ENCODE measurements at places on chromosomes 4 and X.
A peak's percentile ranks its signal among the peaks of the same experiment; 100 is the strongest.

GRCh38 chr4:40253906-40254305, 57.1 kb downstream of the RHOH start:
- no peak for DNase-seq

DNA sequence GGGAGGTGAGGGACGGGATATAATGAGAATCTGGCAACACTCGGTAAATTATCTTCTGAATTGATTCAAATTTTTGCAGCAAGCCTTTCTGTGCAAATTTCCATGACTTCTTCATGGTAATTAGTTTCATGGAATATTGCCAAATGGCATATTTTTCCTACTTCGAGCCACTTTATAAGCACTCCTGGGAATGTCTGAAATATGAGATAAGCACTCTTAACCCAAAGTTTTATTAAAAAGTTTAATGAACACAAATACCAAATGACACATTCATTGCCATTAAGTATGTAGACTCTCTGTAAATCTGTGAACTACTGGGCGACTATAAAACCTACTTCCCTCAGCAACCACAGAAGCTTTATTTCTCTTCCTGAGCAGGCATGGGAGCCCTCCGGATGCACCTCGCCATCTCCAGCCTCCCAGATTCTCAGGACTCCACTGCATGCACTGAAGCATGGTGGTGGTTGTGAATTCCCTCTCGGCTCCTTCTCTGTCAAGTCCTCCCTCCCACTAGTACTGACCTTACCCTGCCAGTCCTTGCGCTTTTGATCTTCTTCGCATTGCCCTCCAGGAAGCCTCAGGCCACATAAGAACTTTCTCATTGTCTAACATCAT, 154.4 kb upstream of the RPL34 start:
- peak; percentile 85 for DNase-seq

DNA sequence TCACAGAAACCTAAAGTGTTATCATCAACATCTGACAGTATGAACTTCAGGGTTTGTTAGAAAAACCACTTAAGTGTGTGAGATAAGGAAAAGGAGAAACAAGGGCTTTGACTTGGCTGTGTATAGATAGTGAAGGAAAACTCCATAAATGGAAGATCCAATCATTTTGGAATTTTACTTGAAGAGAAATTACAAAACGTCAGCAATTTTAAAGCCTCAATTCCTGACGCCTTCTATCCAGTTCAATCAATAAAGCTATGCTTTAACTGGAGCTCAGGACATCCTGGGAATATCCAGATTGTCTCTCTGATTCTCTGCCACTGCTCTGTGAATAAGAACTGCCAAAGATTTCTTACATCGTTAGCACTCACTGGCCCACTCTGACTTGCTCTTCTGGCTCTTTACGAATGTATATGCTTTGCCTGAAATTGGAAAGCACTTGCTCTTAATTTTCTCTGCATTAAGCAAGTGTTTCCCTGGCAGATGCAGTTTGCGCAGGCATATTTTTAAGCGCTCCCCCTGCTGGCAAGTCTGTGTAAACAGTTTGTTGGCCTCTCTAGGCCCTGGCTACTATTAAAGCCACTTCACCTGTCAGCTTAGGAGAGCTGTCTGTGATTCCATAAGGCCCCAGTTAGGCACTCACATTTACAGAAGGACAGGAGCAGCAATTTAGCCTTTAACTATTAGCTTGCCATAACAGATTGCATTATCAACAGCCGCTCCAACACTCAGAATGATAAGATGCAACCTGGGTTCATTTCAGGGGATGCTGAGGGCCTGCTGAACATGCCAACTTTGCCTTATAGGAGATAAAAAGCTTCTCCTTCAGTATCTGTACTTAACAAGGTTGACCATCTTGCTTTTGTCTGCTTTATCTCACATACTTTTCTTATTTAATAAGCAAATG, 251.4 kb upstream of the DDX53 start:
- DNase-seq, result peak; percentile 16

- DNase-seq, result no peak
These were observed 1.3 kb upstream of the F11 start for GRCh38 chr4:186264660-186265059.

GRCh38 chr4:110107866-110108265, 90.5 kb downstream of the ELOVL6 start:
- no peak for DNase-seq

DNA sequence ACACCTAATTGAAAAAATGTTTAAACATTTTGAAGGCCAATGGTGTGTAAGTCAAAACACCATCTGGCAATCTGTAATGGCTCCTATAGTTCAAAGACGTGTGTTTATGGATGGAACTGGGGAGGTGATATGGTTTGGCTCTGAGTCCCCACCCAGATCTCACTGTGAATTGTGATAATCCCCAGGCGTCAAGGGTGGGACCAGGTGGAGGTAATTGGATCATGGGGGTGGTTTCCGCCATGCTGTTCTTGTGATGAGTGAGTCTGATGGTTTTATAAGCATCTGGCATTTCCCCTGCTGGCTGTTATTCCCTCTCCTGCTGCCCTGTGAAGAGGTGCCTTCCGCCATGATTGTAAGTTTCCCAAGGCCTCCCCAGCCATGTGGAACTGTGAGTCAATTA, 52.2 kb downstream of the ADRA2C start:
- DNase-seq, result no peak

DNA sequence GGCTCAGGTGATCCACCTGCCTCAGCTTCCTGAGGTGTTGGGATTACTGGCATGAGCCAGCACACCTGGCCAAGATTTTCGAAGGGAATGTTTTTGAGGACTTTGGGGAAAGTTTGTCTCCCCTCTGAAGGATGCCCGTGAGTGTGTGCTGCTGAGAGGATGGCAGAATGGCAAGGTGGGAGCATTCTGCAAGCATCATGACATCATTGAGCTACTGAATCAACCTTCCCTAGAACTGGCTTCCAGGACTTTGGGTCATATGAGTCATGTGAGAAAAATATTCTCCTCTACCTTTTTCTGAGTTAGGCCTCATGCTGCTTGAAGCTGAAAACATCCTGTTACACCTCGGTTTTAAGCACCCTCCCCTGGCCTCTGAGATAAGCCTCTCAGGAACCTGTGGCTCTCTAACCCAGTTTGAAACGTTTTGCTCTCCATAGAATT, 31.0 kb downstream of the TMEM131L start:
- DNase-seq, result no peak

DNA sequence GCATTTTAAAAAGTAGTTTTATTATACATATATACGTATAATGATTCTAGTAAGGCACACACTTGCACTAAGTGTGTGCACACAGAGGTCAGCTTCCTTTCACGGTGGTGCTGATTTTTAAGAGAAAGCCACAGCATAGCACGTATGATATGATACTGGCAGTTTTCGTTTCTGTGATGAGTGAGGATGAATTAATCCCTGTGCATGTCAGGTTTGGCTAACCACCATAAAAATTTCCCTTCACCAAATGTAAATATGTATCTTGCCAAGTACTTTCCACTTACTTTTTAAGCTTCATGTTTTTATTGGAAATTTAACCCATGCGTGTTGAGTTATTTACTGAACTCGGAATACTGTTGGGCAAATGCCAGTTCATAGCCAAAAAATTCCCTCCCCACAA, 84.6 kb downstream of the SYNPO2 start:
- DNase-seq, result no peak

DNA sequence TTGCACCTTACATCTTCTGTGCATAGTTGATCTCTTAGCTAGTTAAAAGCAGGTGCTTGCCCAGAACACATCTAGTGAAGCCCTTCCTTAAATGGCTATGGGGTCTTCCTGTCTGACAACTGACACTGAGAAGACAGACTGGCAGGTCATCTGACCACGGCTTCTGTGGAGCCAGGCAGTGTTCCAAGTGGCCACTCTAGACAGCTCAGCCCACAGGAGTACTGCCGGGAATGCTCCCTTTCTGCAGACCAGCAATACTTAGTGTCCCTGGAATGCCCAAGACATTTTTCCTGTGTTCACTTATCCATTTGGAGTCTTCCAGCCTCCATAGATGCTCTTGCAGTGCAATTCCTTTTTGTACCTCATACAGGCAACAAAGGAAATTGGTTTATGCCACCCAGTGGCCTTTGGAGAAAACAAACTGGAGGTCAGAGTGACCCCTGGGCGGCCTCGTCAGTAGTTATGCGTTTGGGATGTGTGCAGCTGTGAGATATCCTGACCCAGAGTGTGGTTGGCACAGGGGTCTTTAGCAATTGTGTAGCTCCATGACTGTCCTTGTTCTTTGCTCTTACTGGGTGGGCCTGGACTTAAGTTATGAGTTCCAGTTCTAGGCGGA, 335.5 kb downstream of the ARHGAP10 start:
- no peak for DNase-seq

DNA sequence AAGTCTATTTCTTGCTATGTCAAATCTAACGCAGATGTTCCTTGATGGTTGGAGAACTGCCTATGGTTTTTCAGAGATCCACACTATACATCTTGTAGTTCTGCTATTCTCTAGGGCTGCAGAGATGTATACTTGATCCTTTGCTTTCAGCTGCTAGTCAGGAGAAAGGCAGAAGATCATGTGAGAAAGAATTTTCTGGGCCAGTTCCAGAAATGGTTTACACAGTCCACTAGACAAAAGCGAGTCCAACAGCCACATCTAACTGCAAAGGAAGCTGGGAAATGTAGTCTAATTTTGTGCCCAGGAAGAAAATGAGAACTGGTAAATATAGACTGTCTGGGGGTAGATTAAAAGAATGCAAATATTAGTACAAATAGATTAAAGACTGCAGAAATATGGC, 394.3 kb upstream of the SLIT2 start:
- DNase-seq, result no peak

- DNase-seq, result no peak
These were observed 54.8 kb downstream of the ENOPH1 start for GRCh38 chr4:82484996-82485783.

DNA sequence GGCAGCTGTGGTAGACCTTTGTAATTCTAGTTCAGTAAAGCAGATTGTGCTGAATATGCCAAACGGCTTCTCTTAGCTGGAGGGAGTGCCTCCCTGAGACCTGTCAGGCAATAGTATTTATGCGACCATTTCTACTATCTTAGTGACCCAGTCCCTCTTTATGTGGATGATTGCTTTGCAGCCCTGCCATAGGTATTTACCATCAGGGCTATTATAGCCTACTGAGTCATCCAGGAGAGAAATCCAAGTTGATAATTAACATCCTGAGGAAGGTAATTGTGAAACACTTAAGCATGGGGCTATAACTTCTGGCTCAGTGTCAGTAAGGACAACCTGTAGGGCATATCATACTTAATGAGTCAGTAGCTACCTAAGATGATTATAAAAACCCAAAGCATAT, 103.9 kb upstream of the MAOA start:
- DNase-seq, result no peak

- no peak for DNase-seq
These were observed 38.8 kb upstream of the CAPN6 start for GRCh38 chrX:111309083-111309482.

- no peak for DNase-seq
These were observed 125.4 kb upstream of the CHRDL1 start for GRCh38 chrX:110920991-110921390.

DNA sequence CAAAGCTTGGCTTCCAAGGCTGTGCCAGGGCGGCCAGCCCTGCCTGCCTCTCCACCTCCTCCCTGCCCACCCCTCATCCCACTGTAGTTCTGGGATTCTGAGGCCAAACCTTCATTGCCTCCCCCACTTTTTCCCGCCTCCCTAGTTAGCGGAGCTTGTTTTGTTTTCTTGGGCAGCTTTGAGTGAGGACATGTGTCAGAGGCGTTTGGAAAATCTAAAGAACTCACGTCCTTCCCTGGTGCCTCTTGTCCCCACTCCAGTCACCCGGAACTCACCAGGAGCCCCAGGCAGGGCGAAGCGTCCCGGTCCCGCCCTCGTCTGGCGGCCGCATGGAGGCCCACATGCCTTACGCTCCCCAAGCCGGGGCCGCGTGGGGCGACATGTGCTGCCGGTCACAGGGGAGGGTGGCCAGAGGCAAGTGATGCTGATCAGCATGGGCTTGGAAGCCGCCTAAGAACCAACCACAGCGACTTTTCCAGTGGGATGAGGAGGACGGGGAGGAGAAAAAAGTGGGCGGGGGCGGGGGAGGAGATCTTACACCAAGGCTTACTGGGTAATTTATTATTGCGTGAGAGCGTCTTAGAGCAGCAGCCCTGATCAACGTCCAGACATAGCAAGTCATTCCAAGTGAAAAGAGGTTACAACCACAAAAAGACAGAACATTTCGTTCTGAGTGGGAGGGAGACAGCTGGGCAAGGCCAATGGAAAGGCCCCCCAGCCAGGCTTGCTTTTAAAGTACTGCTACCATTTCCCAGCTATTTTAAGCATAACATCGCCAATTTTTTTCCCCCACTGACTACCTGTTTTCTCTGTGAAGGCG, 48.5 kb downstream of the PRPS1 start:
- no peak for DNase-seq

- no peak for DNase-seq
These were observed 37.6 kb downstream of the GLUD2 start for GRCh38 chrX:121084903-121085611.

- no peak for DNase-seq
These were observed 37.7 kb downstream of the JADE1 start for GRCh38 chr4:128847082-128847724.

GRCh38 chrX:74980802-74981201, 55.5 kb upstream of the NEXMIF start:
- no peak for DNase-seq

DNA sequence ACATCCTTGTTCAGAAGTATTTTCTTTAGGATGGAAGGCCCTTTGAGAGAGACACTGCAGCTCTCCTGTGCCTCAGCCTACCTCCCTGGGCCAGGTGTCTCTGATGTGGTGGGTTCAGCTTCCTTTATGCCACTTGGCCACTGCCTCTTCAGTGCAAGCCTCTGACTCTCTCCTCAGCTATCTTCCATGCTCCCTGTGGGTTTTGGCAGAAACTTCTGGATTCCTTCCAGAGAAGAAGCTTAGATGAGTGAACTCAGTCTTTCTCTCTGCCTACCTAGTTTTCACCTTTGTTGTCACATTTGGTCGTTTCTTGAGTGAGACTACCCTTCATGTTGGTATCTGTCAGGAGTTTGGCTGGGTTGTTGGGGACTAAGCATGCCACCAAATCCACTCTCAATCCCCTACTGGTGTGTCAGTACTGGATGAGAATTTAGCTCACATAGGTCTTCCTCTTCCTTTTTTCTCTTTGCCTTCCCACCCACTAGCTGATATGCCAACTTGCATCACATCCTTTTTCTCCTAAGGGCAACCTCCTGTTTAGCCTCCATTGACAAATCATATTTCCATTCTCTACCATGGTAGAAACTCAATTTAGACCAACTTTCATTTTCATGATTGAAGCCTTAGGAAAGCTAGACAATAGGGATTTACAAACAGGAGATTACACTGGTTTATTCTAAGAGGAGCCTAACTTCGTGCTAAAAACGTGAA, 32.0 kb downstream of the IL15 start:
- no peak for DNase-seq

DNA sequence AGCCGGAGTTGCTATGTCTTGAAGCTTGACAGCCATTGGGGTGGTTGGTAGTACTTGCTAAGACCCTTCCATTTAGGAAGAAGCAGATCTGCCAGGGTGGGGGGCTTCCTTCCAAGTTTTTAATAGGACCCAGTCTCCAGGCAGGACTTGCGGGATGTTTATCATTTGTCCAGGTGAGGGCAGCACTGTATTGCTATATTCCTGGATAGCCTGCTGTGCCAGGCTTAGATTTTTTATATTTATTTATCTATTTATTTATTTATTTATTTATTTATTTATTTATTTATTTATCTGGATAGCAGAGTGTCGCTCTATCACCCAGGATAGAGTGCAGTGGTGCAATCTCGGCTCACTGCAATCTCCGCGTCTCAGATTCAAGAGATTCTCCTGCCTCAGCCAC, 87.4 kb upstream of the CT45A1 start:
- no peak for DNase-seq
